ENCODE measurements at places on chromosomes 3 and 15. TPM values are rescaled to one million over a fixed set of nuclear protein-coding genes. Genes with fewer than 3 reads are reported as not detected.
A peak's percentile ranks its signal among the peaks of the same experiment; 100 is the strongest.

DNA sequence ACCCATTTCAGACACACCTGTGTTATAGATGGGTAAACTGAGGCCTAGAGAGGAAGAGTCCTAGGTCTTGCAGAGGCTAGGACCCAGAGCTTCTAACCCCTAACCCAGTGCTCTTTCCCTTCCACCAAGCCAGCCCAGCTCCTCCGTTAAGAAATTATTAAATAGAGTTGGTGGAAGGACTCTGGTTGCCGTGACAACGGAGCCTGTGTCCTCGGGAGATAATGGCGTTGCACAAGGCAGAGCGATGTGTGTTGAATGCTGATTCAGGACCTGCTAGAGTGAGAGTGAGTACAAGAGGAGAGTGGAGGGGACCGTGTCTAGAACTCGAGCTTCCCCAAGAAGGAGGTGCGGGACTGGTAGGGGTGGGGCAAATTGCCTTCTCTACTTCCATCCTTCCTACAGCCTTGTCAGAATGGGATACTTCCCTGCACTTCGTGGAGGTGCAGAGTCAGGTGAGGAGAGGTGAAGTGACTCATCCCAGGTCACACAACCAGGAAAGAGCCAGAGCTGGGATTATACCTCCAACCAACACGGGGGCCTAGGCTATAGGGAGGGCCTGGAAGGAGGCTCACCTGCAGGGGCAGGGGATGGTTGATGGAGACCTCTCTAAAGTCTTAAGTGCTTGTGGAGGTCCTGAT is 8.6 kb downstream of the SLC6A1 start:
- DNase-seq, result no peak

PLSCR2 gene
- total RNA-seq, result not detected

GRCh38 chr3:127959873-127960272 is 44.8 kb downstream of the KBTBD12 start:
- DNase-seq, result no peak

- no peak for DNase-seq
Measured at GRCh38 chr3:12536423-12536822, 8.9 kb downstream of the MKRN2OS start.

DNA sequence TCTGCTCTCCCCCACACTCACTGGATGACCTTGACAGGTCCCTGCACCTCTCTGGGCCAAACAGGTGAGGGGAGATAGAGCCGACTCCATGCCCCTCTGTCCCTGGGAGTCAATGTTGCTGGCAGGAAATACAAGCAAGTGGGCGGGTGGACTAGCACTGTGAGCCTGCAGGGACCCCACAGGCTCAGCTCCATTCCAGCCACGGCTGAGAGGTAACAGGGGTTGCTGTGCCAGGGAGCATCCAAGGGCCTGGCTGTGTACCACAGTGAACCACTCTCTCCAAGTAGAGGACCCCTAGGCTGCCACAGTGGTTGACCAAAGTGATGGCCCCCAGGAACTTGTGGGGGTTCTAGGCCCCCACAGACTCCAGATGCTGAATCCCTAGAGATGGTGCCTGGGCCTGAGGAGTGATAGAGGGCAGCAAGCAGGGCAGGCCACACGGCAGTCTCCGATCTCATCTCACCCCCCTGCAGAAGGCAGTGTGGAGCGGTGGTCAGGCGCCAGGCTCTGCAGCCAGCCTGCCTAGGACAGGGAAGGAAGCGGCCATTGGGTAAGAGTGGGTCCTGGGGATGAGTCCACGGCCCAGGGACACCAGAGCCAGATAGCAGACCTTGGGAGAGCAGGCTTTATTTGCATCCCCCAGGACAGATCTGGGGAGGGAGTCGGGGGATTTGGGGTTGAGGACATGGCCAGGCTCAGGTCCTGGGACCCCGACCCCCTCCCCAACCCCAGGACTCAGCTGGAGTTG is 3.2 kb downstream of the TNNC1 start:
- no peak for DNase-seq

GRCh38 chr15:92611995-92612745 is 43.4 kb downstream of the FAM174B start:
- DNase-seq, result peak; percentile 27

DNA sequence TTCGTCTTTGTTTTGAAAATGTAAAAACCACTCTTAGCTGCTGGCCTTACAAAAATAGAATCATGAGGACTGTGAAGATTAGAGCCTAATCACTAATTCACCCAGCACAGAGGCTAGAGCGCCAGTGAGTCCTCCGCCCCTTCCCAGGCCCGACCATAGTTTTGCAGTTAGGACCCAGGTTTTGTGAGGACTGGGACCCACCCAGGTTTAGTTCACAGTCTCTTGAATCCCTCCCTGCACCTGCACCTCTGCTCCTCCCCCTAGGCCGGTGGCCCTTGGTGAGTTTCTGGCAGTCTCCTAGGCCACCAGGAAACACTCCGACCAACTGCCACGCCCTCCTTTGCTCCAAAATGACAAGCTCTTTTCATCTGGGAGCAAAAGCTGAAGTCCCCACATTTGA is 136.0 kb upstream of the CCDC54 start:
- peak; percentile 52 for DNase-seq

SMCO1 gene
- total RNA-seq, result not detected

GRCh38 chr3:107757140-107757539 is 234.4 kb downstream of the BBX start:
- no peak for DNase-seq

PFKFB4 gene
- total RNA-seq, result 70.9 TPM

ZIC1 gene
- 2.5 TPM for total RNA-seq

TNNC1 gene
- total RNA-seq, result not detected

GOLGA6L7 gene
- total RNA-seq, result not detected

DNAH12 gene
- total RNA-seq, result not detected

DNA sequence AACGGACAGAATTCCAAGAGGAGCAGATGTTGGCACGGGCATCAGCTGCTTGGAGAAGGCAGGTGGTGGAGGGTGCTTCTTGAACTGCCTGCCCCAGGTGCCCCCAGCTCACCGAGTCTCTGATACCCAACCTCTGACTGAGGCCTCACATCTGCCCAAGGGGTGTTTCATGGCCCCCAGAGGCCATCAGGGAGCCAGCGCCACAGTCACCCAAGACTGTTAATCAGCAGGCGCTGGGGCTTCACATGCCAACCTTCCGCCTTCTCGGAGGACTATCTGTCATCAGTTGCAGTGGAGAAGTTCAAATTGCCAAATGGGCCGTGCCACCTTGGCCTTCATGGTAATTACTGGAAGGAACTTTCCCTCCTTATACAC is 61.9 kb upstream of the SLC6A1 start:
- DNase-seq, result no peak

Data from Peyer's patch (tissue), 4 donors.